ENCODE measurements at places on chromosomes 6 and 20.

- no peak for DNase-seq
Observed at GRCh38 chr20:305745-306144, 8.4 kb downstream of the ZCCHC3 start.

DNA sequence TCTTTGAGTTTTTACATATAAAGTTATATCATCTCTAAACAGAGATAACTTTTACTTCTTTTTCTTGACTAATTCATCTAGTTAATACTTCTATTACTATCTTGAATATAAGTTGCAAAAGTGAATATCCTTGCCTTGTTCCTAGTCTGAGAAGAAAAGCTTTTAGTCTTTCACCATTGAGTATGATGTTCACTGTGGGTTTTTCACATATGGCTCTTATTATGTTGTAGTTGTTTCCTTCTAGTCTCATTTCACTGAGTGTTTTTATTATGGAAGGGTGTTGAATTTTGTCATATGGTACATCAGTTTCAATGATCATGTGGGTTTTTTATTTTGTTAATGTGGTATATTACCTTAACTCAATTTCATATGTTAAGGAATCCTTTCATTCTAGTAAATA is 488.3 kb downstream of the COL12A1 start:
- DNase-seq = no peak

GRCh38 chr6:84422380-84422968 is 195.0 kb upstream of the CEP162 start:
- no peak for DNase-seq

GRCh38 chr6:776951-777350 is 84.0 kb upstream of the EXOC2 start:
- DNase-seq = no peak

GRCh38 chr6:113823916-113824315 is 33.2 kb upstream of the MARCKS start:
- DNase-seq = no peak

DNA sequence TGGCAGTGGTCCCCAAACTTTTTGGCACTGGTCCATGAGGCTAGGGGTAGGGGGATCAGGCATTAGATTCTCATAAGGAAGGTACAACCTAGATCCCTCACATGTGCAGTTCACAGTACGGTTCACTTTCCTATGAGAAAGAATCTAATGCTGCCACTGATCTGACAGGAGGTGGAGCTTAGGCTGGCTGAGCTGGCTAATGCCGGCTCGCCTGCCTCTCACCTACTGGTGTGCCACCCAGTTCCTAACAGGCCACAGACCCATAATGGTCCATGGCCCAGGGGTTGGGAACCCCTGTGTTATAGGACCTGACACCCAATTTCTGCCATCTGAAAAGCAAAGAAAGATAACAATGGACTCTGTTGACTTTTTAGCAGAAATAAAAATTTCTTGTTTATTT is 199.6 kb downstream of the GMPR start:
- no peak for DNase-seq

DNA sequence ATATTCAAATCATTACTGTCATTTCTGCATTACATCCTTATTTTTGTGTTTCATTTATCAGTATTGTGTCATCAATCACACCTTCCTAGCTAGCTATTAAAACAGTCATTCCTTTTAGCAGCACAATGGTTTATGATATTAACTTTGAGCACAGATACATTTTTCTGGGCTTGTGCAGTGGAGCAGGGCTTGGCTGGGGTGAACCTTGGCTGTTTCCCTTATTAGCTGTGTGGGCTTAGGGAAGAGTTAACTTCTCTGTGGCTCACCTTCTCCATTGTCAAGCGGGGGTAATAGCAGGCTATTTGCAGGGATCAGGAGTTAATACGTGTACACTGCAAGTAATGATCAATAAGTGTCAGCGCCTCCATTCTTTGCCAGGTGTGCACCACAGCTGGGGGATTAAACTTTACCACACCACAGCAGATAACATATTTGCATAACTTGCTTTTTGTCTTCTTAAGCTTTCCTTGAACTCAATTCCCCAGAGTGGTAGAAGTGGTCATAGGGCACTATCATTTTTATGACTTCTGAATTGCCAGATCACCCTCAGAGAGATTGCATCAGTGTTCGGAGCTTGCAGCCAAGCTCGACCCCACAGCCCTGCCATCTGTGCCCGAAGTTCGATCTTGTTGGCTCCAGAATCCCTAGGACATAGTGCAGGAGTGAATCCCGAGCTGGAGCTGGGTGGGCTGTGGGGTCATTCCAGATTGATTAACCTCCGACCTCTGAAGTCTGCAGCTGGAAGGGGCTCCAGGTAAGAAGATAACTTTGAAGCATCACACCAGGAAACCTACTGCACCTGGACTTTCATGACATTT is 1.5 kb upstream of the PYGB start:
- no peak for DNase-seq

- DNase-seq = no peak
Observed at GRCh38 chr6:168683621-168684020, 242.6 kb downstream of the SMOC2 start.

DNA sequence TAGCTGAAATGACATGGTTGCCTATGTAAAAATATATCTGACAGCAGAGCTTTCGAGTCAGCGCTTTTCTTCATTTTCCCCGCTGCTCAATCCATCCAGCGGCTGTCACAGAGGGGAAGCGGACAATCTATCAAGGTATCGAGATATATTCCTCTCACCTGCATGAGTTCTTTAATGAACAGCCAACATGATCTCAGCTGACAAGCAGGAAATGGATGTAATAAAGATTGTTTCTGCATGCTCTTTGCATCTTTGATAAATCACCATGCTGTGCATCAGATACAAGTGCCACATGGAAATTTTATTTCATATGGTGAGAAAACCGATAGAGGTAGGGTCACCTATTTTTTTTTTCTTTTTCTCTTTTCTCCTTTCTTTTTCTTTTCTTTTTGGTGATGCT is 602.3 kb upstream of the MMS22L start:
- no peak for DNase-seq

GRCh38 chr20:10064611-10065010 is 29.8 kb downstream of the ANKEF1 start:
- DNase-seq = no peak

- no peak for DNase-seq
Observed at GRCh38 chr20:51651921-51652549, 109.5 kb upstream of the NFATC2 start.

DNA sequence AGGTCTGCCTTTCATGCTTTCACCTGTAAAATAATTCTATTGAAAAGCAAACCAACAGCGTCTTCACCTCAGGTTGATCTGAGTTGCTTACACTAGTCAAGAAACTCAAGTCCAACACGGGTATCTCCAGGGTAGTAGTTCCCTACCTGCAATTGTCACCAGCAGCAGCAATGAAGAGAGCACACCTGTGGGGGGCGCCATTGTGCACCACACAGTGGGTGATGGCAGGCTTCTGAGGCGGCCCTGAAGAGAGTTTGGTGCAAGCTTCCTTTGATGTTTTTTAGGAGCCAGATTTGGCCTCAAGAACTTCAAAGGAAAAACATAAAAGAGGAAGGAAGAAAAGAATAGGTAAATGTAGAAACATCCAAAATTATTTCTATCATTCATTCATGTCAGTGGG is 45.1 kb downstream of the KIAA0319 start:
- DNase-seq = no peak

- no peak for DNase-seq
Observed at GRCh38 chr6:118952683-118953082, 17.7 kb upstream of the MCM9 start.

DNA sequence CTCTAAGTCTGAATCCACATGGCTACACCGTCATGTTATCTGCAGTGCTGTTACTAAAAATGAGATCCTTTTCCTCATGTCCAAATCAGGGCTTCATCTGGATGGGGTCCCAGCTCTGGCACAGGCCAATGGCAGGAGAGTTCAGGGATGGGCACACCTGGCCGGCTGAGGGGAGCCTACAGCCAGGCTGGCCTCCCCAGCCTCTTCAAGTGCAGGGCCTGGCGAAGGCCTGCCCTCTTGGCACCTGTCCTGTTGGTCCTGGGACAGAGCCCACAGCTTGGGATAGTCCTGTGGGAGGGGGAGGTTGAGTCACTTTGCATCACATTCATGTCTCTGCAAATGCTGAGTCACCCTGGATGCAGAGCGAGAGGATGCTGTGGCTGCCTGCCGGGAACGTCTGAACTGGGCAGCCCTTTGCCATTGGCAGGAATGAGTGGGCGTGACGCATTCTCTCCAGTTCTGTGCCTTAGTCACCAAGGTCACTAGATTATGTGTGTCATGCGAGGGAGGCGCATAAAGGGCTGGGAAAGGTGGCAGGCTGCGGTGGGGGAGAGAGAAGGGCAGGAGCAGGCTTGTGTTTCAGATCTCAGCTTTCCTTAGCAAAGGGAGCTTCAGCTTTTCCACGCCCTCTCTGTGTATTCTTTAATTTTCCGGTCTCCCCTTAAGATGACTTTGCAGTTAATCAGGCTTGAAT is 223.2 kb upstream of the ECI2 start:
- DNase-seq = no peak

GRCh38 chr6:37862992-37863391 is 43.5 kb downstream of the ZFAND3 start:
- no peak for DNase-seq

DNA sequence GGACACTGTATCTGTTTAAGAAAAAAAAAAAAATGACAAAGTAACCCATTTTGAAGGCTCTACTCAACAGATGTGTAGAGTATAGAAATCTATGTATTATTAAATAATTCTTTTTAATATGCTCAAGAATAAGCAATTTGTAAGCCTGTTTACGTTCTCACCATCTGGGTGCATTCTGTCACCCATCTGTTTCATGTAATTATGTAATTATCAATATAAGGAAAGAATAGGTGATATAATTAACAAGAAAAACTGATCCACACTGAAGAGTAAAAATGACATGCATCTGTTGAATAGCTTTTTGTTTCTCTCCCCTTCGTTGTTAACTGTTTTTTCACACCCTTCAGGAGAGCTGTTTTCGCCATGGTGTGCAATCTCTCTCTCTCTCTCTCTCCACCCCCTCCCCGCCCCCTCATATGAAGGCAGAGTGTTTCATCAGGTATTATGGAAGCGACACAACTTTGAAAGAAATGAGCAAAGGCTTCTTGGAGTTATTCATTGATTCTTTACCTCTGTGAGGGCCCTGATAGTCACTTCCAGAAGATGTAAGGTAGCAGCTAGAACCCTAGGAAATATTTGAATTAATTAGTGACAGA is 154.3 kb upstream of the INSM1 start:
- no peak for DNase-seq

DNA sequence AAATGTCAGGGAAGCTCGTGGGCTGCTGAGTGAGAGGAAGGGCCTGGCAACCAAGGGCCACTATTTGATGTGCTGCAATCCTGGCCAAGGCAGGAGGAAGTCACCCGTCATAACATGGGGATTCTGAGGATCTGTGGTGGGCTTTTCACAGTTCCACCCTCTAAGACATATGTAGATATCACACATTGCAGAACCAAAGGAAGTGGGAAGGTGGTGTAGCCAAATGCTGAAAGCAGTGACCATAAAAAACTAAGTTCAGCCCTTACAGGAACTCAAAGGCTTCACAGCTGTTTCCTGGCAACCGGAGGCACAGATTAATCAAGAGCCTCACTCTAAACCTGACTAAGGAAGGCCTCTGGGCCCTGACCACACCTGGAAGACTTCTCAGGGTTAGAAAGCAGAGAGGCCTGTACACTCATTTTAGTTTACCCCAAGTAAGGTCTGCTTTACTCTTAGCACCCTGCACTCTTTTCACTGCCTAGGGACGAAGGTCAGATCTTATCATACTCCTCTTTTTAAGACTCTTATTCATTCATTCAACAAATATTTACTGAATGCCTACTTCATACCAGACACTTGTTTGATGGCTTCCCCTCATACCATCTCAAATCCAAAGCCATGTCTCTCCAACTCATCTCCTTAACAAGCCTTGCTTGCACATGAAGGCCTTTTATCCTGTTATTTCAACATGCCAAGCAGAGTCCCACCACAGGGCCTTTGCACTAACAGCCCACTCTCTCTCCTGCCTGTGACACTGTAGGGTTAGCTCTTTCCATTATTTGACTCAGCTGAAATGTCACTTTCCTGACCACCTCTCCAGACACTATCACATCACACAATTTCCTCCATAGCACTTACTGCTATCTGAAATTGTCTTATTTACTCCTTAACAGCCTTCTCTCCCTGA is 2.6 kb downstream of the UBE2V1 start:
- no peak for DNase-seq

DNA sequence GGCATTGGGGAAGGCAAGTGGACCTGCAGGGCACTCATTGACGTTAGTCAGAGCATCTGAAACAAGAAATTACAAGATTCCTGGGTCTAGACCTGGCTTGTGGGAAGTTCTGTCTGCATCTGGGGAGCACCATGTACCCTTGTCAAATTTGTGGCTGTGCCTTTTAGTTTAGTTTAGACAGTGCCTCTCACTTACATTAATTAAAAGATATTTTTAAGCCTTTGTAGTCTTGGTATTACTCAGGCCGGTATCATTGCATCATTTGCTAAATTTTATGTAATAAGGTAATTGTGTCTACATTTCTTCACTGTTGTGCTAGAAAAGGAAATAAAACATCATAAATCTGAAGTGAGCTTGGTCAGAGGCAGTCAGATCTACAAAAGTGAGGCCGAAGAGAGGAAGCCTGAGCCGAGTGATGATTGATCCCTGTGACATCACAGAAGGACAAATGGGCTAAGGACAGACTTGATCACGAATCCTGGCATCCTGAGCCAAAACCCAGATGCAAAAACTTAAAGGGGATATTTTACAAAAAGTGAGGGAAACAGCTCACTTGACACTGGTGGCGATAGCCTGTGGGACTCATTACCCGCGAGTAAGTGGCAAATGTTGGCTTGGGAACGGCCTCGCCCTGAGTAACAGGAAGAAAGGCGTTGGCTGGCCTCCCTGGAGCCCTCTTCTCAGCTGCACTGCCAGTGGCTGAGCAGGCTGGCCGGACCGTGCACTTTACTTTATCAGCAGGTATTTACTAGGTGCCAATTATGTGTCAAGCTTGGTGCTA is 106.5 kb downstream of the TCP11 start:
- no peak for DNase-seq

GRCh38 chr20:14878676-14879019 is 541.2 kb upstream of the FLRT3 start:
- DNase-seq = no peak

All from activated naive CD4-positive, alpha-beta T cell treated with anti-CD3 and anti-CD28 coated beads, Interleukin-2, amount 50 U/mL, for 16 hours (primary cell).